ENCODE measurements at places on chromosomes 6 and 20.

GRCh38 chr6:44113414-44113813 is 13.8 kb downstream of the MRPL14 start:
- H3K36me3 ChIP-seq = peaks cover 49% of the 10 kb centered on the region
- peaks cover 42% of the 10 kb centered on the region for H3K4me1 ChIP-seq
- DNase-seq = no peak
- no peaks in the 10 kb centered on the region for H3K27me3 ChIP-seq
- H3K4me3 ChIP-seq = no peak overlapping the region

DNA sequence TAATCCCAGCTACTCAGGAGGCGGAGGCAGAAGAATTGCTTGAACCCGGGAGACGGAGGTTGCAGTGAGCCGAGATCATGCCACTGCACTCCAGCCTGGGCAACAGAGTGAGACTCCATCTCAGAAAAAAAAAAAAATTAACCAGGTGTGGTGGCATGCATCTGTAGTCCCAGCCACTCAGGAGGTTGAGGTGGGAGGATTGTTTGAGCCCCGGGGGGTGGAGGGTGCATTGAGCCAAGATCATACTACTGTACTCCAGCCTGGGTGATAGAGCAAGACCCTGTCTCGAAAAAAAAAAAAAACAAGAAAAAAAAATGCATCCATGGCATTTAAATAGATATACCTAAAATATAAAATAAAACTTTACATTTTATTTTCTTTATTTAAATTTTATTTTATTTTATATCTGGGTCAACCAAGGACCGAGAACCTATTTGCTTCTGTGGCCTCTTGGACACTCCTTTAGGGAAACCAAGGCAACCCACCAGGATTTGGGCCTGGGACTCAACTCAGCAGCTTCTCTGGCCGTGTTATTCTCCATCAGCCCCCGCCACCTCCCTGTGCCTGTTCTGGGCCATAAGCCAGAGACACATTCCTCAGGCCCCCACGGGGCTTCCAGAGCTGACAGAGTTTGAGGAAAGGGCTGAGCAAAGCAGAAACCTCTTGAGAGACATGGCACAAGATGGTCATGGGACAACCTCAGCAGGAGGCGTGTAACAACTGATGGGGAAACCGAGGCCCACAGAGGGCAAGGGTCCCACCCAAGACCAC is 6.2 kb downstream of the SNTA1 start:
- no peak overlapping the region for H3K4me3 ChIP-seq
- H3K27me3 ChIP-seq = no peaks in the 10 kb centered on the region

GRCh38 chr6:143337201-143337949 is 113.1 kb downstream of the ADAT2 start:
- peak; percentile 52 for DNase-seq
- H3K36me3 ChIP-seq = peaks cover 1% of the 10 kb centered on the region
- peak overlapping the region; percentile 99 for H3K27ac ChIP-seq
- peaks cover 69% of the 10 kb centered on the region for H3K4me1 ChIP-seq
- H3K27me3 ChIP-seq = no peaks in the 10 kb centered on the region

- peaks cover 27% of the 10 kb centered on the region for H3K36me3 ChIP-seq
- DNase-seq = no peak
- H3K27ac ChIP-seq = no peak overlapping the region
- H3K4me1 ChIP-seq = no peaks in the 10 kb centered on the region
Observed at GRCh38 chr6:157927011-157927410, 54.7 kb upstream of the SYNJ2 start.

DNA sequence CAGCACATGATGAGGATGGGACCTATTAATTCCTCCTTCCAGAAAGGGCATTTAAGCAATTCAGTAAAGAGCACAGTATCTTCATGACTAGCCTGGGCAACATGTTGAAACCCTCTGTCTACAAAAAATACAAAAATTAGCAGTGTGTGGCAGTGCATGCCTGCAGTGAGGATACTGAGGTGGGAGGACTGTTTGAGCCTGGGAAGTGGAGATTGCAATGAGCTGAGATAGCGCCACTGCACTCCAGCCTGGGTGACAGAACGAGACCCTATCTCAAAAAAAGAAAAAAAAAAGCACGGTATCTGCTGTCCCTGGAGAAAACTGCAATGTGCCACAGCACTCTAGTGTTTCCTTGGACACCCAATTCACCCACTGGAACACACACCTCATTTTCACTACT is 18.4 kb downstream of the SAMD3 start:
- H3K27me3 ChIP-seq = no peaks in the 10 kb centered on the region
- H3K4me3 ChIP-seq = no peak overlapping the region
- no peak for DNase-seq
- no peaks in the 10 kb centered on the region for H3K4me1 ChIP-seq
- H3K27ac ChIP-seq = no peak overlapping the region

- H3K4me1 ChIP-seq = peaks cover 7% of the 10 kb centered on the region
- H3K27me3 ChIP-seq = no peaks in the 10 kb centered on the region
- DNase-seq = no peak
- no peak overlapping the region for H3K4me3 ChIP-seq
- H3K27ac ChIP-seq = no peak overlapping the region
- H3K36me3 ChIP-seq = no peaks in the 10 kb centered on the region
Observed at GRCh38 chr6:33823806-33824205, 20.0 kb upstream of the MLN start.

DNA sequence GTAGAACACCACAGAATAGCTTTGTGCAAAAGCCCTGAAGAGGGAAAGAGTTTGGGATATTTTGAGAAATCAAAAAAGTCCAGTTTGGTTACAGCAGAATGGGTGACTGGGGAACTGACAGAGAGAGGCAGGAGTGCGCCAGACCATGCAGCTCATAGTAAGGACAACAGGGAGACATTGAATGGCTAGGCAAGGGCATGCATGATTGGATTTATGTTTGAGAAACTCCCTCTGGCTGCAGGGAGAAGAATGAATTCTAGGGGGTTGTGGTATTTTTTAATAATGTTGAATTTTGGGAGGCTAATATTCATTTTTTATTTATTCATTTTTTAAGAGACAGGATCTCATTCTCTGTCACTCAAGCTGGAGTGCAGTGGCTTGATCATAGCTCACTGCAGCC is 49.9 kb downstream of the TGM2 start:
- H3K27me3 ChIP-seq = no peaks in the 10 kb centered on the region
- no peak for DNase-seq
- H3K27ac ChIP-seq = no peak overlapping the region
- H3K36me3 ChIP-seq = no peaks in the 10 kb centered on the region
- no peak overlapping the region for H3K4me3 ChIP-seq
- H3K4me1 ChIP-seq = peaks cover 22% of the 10 kb centered on the region

GRCh38 chr6:45148711-45149341 is 179.3 kb upstream of the RUNX2 start:
- no peak for DNase-seq
- H3K36me3 ChIP-seq = no peaks in the 10 kb centered on the region
- H3K4me1 ChIP-seq = no peaks in the 10 kb centered on the region
- no peak overlapping the region for H3K4me3 ChIP-seq

- no peak for DNase-seq
- H3K27ac ChIP-seq = no peak overlapping the region
- H3K36me3 ChIP-seq = no peaks in the 10 kb centered on the region
- H3K4me3 ChIP-seq = no peak overlapping the region
Observed at GRCh38 chr6:46900266-46900665, 21.5 kb downstream of the ADGRF5 start.

- no peaks in the 10 kb centered on the region for H3K36me3 ChIP-seq
- H3K27ac ChIP-seq = no peak overlapping the region
- peaks cover 7% of the 10 kb centered on the region for H3K27me3 ChIP-seq
Observed at GRCh38 chr20:63099456-63100173, 92.9 kb upstream of the BHLHE23 start.

DNA sequence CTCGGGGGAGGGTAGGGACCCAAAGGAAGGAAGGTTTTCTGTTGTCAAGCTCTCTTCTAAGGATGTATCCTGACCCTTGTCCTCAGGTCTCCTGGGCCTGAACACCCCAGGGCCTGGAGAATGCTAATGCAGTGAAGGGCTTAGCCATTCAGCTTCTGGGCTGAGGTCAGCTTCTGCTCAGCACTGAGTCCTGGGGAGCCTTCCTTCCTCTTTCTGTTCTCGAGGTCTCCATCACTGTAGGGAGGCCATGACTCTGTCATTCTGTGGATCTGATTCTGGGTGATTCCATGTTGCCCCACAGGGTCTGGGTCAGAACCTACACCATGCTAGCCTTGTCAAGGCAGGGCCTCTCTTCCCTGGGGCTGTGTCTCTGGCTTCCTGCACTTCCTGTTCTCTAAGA is 712.7 kb downstream of the DHX35 start:
- DNase-seq = no peak
- no peaks in the 10 kb centered on the region for H3K27me3 ChIP-seq
- no peak overlapping the region for H3K4me3 ChIP-seq
- H3K4me1 ChIP-seq = no peaks in the 10 kb centered on the region

Measured in keratinocyte (primary cell).